ENCODE measurements at places on chromosomes 11 and 22. TPM values are rescaled to one million over a fixed set of nuclear protein-coding genes. Genes with fewer than 3 reads are reported as not detected.

DNA sequence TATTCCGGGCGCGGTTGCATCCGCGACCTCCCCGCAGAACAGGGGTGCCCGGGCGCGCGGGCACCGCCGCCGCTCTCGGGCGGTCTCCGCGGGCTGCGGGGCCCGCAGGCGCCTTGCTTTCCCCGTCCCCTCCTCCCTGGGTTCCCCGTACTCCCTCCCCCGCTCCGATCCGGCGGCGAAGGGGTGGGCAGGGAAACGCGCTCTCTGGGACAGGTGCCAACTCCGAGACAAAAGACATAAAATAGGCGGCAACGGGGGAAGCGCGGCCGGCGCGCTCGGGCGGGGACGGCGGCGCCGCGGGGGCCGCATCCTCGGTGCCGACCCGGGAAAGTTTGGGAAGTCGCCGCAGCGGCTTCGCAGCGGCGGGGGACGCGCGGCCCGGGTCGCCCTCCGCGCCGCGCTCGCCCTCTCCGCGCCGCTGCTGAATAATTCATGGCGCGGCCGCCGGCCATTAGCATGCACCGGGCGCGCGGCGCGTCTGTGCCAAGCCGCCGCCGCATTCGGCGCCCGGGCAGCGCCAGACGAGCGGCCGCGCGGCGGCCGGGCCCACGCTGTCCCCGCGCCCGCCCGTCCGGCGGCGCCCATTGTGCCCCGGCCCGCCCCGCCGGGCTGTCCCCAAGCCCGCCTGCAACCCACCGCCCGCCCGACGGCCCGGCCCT lies 78.7 kb upstream of the PPARA start:
- H3K36me3 ChIP-seq = peaks cover 8% of the 10 kb centered on the region
- peaks cover 30% of the 10 kb centered on the region for H3K4me1 ChIP-seq
- peak overlapping the region; percentile 89 for H3K27ac ChIP-seq
- peak; percentile 70 for DNase-seq

Gene KCNE3
- total RNA-seq = 5.0 TPM

Gene OR52A1
- total RNA-seq = 0.02 TPM

GRCh38 chr11:104734998-104735397 lies 163.3 kb downstream of the CASP12 start:
- H3K27me3 ChIP-seq = no peaks in the 10 kb centered on the region
- H3K4me3 ChIP-seq = no peak overlapping the region
- peaks cover 2% of the 10 kb centered on the region for H3K36me3 ChIP-seq
- H3K4me1 ChIP-seq = peaks cover 5% of the 10 kb centered on the region

GRCh38 chr11:118051136-118051610 lies 25.7 kb upstream of the TMPRSS4 start:
- no peak overlapping the region for H3K4me3 ChIP-seq
- no peak for DNase-seq
- H3K36me3 ChIP-seq = no peaks in the 10 kb centered on the region
- no peak overlapping the region for H3K27ac ChIP-seq
- peaks cover 16% of the 10 kb centered on the region for H3K4me1 ChIP-seq

GRCh38 chr22:36464715-36465231 lies 16.7 kb downstream of the TXN2 start:
- peak overlapping the region; percentile 25 for H3K27ac ChIP-seq
- H3K36me3 ChIP-seq = no peaks in the 10 kb centered on the region
- H3K27me3 ChIP-seq = no peaks in the 10 kb centered on the region
- no peak for DNase-seq
- H3K4me3 ChIP-seq = no peak overlapping the region

- no peaks in the 10 kb centered on the region for H3K36me3 ChIP-seq
- no peaks in the 10 kb centered on the region for H3K4me1 ChIP-seq
- DNase-seq = no peak
- H3K27ac ChIP-seq = no peak overlapping the region
- no peak overlapping the region for H3K4me3 ChIP-seq
These were observed 361.3 kb downstream of the GRM5 start for GRCh38 chr11:88704485-88704884.

DNA sequence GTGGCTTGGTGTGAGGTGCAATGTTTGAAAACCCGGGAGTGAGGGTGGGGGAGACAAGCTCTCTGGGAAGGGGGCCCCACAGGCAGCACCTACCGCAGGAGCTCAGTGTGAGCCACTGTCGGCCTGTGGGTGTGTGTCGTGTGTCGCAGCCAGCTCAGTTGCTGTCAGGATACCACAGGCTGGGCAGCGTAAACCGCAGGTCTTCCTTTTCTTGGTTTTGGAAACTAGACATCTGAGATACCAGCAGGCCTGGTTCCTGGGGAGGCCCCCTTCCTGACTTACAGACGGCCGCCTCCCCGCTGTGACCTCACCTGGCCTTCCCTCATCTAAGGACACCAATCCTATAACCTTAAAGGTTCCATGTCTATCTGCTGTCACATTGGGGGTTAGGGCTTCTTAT lies 19.4 kb downstream of the IRF7 start:
- no peak overlapping the region for H3K27ac ChIP-seq
- H3K4me3 ChIP-seq = no peak overlapping the region
- H3K36me3 ChIP-seq = peaks cover 36% of the 10 kb centered on the region
- DNase-seq = no peak
- no peaks in the 10 kb centered on the region for H3K27me3 ChIP-seq

- no peaks in the 10 kb centered on the region for H3K36me3 ChIP-seq
- H3K27ac ChIP-seq = peak overlapping the region; percentile 98
- peaks cover 53% of the 10 kb centered on the region for H3K4me1 ChIP-seq
- no peak for DNase-seq
- H3K4me3 ChIP-seq = no peak overlapping the region
- no peaks in the 10 kb centered on the region for H3K27me3 ChIP-seq
These were observed 14.6 kb downstream of the C11orf97 start for GRCh38 chr11:94526645-94527438.

Gene MYEOV
- total RNA-seq = 2.6 TPM

DNA sequence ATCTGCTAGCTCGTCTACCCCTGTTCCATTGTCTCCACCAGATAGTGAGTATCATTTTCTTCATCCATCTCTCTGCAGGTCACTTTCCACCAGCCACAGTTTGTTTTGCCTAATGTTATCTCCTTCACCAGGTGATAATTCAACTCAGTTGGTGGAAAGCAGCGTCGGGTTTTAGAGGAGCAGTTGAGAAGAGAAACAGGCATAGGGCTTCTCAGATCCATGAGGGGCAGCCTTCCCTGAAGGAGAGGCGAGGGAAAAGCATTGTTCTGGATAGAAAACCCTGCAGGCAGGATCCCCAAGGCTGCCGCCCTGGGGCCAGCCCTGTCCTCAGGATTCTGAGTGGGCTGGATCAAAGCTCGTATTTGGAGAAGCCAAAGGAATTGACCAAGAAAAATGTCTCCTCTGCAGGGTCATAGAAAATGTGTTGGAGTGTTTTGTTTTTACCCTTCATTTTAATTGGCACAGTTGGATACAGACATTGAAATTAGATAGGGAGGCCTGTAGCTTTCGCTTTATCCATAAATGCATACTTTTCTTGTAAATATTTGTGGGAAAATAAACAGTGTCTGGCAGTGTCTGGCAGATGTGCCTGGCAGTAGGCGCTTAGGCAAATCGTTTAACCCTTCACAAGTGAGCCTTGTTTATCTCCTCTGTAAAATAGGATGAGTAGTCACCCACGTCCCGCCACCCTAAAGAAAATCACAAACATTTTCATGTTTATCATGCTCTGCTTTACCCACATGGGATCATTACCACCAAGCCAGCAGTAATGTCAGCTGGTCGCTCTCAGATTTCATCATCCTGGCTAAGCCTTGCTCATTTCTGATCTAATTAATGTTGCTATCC lies 73.4 kb upstream of the TTC12 start:
- H3K27me3 ChIP-seq = no peaks in the 10 kb centered on the region
- no peak for DNase-seq
- no peak overlapping the region for H3K4me3 ChIP-seq
- no peak overlapping the region for H3K27ac ChIP-seq

Gene MB
- total RNA-seq = not detected

GRCh38 chr11:127470306-127470884 lies 469.8 kb upstream of the KIRREL3 start:
- DNase-seq = no peak
- no peak overlapping the region for H3K4me3 ChIP-seq
- H3K4me1 ChIP-seq = no peaks in the 10 kb centered on the region
- H3K36me3 ChIP-seq = no peaks in the 10 kb centered on the region
- peaks cover 17% of the 10 kb centered on the region for H3K27me3 ChIP-seq
- no peak overlapping the region for H3K27ac ChIP-seq

Measured in mesothelial cell of epicardium (in vitro differentiated cells).